Head of caudate nucleus (tissue), 42 donors: ENCODE measurements at places on chromosomes 12 and 14.

GRCh38 chr12:129629901-129630300 lies 273.9 kb downstream of the TMEM132D start:
- no peak for DNase-seq

GRCh38 chr12:54937376-54937775 lies 47.2 kb downstream of the TESPA1 start:
- no peak for DNase-seq

DNA sequence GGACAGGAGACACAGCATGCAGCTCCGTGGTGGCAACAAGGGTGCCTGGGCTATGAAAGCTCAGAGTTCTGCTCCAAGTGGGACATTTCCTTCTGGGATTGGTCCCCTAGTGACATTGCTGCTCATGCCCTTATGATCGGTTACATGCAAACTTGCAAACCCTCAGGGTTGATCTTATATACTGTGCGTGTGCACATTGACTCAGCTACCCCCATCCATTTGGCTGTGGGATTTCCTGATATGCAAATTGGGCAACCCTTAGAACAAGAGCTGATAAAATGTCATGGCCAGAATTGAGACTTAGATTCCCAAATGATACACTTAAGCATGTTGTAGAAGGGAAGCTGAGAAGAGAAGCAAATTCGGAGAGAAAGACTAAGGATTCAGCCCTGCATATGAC lies 72.8 kb upstream of the BDKRB2 start:
- DNase-seq: no peak

DNA sequence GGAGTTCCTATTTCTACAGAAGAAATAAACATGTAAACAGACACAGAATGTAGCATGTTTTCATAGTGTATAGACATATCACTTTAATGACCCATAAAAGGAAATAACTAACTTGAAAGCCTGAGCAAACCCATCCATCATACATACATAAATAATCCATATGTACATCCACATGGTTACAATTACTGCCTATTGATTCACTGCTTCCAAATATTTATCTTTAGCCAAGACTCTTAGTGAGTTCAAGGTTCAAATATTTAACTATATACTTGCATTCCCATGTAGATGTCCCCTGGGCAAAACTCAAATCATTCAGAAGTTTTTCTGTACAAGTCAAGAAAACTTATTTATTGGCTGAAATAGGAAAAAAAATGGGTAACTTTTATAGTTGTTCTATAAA lies 95.4 kb downstream of the CCER1 start:
- no peak for DNase-seq
